Activated naive CD8-positive, alpha-beta T cell treated with anti-CD3 and anti-CD28 coated beads, Interleukin-2, amount 10 ng/mL, durations not matched to agents 7 days and 5 days (primary cell): ENCODE measurements at places on chromosomes 6 and 20.

DNA sequence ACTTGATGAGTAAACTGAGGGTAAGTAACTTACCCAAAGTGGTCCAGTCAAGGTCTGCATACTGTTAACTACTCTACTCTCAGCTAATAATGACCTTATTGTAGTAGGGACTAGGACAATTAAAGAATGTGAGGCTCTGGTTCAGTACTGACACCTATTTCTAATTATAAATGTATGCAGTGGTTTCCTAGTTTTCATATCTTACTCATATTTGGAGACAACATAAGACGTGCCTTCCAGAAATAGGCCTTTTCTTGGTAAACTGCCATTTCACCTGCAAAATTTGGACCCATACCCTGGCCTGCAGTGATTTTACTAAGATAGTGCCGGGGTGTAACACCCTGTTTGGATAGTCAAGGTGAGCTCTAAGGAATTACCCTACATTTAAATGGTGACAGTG lies 24.7 kb downstream of the GJA1 start:
- DNase-seq, result no peak

- DNase-seq, result no peak
Measured at GRCh38 chr6:63560801-63561287, 11.4 kb upstream of the LOC128125822 start.

DNA sequence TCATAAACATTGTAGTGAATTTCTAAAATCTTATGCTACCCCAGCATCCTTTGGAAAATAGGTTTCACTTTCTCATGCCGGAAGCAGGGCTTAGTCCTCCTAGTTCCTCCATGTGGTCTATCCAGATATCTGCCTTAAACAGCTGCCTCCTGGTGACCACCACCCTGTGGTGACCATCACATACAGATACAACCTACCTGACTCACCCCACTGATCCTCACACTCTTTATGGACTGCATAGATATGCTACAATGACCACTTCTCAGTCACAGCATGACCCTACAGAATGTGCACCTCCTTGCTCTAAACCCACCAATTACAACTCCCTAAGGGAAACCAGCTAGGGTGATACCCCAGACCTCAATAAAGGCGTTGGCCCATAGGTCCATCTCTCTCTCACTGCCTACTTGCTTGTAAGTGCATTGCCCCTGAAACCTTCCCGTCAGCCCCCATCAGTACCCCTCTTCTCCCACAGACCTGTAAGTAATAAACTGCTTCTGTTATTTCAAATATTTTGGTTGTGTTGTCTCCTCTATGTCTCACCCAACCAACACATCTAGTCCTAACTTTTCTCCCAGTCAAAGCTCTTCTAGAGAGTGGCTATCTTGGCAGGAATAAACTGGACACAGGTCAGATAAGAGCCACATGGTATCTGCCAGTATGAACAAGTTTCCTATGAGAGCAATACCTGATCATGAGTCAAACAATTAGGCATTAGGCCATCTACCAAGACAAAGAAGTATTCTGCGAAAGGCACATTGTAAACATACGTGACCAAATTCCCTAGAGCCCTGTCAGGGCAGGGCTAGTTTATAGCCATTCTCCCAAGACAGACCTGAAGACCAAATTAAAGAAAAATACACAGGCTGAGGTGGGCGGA lies 39.4 kb upstream of the PLEKHG1 start:
- DNase-seq, result no peak

DNA sequence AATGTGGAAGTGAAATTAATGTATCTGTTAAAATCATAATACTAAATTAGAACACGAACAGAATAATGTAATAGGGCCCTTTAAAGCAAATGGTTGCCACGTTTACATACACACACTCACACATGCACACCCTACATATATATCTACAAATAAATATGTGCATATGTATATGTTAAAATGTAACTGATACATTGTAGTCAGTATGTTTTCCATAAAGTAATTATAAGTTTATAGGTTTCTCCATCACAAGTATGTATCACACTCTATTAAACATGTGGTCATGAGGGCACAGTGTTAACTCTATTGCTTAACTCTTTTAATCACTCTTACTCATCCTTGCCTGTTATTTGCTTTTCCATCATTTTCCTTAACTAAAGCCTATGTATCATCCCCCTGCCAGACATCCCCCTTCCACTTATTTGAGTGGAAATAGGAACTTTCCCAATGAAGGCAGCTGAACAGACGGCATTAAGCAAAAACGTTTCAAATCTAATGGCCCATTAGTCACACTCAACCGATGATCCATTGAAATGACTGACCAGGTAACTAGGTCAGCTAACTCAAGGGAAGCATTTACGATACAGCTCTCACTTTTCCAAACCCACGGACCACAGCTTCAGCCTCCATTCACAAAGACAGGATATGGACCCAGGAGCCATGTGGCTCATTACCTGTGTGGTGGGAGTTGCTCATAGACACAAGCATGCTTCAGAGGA lies 89.3 kb downstream of the HAO1 start:
- no peak for DNase-seq

DNA sequence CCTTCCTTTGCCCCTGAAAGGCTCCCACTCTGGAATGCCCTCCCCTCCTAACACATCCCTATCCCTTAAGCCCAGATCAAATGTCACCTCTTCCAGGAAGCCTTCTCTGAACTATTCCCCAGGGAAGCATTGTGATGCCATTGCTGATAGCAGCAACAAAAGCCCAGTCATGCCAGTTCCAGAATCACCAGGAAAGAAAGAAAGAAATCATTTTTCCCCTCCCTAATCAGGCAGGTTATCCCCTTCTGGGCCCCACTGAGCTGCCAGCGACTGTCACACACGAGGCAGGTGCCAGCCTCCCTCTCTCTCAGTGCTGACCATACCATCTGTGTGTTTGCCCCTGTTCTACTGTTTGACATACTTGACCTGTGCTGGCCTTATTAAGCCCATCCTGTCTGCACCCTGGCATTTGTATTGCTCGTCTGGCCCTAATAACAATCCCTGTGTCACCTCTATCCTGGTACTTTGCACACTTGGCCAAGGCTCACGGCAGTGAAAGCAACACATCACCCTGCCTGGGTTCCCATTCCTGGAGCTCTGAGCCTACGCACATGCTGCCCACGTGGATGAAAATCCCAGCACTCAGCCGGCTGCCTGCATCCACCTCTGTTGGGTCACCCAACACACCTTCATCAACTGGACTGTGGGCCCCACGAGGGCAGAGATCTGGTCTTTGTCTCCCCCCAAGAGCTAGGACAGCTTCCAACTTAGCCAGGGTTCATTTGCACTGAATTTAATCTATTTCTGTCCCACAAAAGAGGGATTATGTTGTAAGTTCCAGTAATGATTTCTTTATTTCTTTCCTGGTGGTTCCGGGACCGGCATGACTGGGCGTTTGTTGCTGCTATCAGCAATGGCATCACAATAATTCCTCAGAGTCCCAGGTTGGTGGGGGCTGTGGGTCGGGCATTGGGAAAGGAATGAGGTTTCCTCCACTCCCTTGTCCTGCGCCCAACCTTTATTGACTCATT lies 5.3 kb upstream of the BPIFB1 start:
- no peak for DNase-seq

DNA sequence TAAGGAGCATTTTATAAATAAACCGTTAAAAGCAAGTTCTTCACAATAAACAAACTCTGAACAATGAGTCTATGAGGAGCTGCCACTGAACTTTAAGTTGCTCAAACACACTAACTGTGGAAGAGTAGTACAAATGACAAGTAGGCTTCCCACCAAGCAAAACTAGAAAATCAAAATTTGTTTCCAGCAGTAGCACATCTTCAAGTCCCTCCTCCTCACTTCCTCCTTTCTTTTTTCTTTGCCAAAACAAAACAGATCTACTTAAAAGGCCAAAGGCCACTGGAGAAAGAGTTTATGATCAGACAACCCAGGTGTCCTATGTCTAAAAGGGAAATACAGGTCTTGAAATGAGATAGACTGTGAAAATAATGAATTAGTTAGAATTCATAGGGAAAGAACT lies 17.1 kb upstream of the FAM135A start:
- no peak for DNase-seq

- DNase-seq, result no peak
Measured at GRCh38 chr20:37885593-37886503, 17.1 kb upstream of the VSTM2L start.

DNA sequence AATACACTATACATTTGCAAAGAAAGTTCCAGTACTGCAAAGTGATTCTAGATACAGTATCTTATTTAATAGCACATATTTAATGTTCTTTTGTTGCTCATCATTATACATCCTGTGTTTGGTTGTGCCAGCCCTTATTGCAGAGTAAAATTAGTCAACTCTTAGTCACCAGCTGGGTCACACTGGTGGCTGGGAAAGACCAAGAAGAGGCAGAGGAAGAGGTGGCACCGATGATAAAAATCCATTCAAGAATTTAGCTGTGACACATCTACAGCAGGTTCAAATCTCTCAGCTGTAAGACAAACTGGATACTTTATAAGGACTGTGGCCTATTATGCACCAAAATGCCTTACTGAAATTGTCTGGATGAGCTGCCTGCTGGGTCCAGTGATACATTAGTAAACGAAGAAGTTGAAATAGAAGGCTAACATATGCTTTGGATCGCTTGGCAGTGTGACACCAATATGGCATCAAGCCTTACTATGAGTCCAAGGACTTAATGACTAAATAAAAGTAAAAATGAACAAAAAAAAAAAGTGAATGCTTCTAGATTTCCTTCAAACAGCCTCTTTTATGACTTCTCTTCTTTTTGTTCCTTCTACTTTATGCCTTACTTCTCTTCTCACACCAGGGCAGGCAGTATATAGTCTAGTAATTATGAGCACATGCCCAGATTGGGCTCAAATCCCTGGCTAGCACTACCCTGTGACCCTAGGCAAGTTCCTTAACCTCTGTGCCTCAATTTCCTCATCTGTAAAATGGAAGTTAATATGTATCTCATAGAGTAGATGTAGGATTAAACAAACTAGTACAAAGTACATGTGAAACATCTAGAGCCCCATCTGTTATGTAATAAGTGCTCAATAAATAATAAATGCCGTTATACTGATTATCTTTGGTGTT lies 29.4 kb upstream of the RNF8 start:
- DNase-seq, result no peak

DNA sequence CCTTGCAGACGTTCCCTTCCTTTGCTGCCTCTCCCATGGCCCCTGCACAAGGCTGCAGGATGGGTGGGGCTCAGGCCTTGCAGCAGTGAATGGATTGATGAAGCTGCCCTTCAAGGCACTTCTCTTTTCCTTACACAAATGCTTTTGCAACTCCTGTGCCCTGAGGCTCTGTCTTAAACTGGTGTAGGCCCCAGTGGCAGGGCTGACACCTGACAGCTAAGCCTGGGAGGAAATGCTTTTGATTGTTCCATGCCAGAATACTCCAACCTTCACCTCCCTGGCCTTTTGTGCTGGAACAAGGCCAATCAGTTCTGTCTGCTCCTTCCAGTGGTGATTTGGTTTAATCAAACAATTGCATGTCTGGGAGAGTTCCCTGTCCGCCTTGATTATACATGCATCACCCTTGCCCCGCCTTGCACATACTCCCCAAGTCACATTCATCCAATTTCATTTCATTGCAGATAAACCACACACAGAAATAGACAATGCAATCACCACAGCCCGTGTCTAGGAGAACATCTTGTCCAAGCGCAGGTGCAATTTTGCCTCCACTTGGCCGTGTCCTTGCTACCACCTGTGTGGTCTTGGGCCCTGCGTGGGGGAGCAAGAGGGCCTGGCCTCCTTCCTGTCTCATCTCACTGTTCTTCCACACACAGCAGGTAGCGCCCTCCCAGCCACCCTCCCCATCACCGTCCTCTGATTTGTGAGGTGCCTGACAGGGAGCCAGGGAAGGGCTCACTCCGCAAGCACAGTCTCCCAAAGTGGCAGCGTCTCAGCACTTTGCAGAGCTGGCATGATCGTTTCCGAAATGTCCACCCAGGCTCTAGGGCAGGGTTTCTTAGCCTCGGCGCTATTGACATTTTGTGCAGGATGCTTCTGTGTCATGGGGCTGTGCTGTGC lies 120.4 kb downstream of the CDH26 start:
- no peak for DNase-seq

DNA sequence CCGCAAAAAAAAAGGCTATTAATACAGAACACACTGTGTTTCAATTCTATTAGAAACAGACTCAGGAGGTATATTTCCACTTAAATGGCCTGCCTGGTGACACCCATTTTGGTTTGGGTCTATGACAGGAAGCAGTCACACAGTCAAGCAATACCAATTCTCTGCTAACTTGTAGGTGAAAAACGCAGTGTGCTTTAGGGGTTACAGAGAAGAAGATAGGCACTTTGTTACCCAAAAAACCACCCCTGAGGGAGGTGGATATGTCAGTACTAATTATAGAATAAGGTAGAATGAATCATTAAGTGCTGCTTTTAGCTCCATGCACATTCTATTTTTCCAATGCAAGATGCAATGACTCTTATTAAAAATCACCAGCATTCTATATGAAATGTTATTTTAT lies 53.8 kb downstream of the DNAAF9 start:
- DNase-seq, result no peak

DNA sequence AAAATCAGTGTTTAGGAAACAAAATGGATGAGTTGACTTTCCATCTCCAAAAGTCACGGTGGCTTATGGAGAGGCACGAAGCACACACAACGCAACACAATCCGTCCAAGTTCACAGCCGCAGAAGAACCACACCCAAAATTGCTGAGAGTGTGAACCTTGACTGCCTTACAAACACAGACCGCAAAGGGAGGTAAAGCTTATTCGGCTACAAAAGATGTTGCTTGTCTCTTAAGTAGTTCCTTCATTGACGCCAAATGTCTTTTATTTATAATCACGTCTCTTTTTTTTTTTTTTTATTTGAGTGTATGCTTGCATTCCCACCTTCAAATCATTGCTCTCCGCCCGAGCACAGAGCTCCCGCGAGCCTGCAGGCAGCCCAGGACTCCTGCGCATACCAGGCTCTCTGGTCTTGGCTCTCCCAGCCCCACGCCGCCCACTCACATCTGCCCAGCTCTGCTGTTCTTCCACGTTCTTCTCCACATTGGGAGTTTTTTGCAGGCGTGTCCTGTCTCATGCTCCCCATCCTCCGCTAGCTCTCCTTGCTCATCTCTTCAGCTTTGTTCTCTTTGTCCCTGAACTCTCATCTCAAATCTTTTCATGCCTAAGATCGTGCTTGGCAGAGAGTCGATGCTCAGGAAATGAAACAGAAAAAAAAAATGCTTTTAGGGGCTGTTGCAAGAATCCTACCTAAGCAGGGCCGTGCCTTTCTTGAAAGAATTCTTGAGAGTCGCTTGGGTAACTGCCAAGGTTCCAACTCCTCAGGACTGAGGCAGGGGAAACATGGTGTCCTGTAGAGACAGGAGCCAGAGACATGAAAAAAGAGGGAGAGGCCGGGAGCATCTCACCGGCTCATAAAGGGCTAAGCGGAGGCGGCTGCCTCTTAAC lies 25.8 kb downstream of the LY86 start:
- peak; percentile 61 for DNase-seq

DNA sequence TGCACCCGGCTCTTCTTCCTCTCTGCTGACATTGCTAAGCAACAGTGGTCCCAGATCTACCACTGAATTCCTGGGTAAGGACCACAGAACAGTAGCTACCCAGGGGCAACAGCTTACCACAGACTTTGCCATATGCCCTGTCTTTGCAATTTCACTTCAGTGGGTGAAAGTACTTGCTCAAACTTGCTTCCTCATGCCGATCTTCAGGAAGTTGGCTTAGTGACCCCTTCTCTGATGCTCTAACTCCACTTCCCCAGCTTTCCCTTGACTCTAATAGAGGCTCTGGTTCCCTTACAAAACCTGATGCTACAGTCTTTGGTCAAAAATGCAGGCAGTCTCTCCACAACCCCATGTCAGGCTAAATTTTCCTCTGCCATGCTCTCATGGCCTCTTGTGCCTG lies 3.3 kb upstream of the TAAR5 start:
- DNase-seq, result no peak
